ENCODE measurements at places on chromosomes 11 and 22. TPM values are rescaled to one million over a fixed set of nuclear protein-coding genes. Genes with fewer than 3 reads are reported as not detected.

OR10A2 gene
- not detected for total RNA-seq

CHST1 gene
- 1.7 TPM for total RNA-seq

MMP13 gene
- total RNA-seq, result not detected

SULT4A1 gene
- total RNA-seq, result not detected

ARHGEF17 gene
- 37.2 TPM for total RNA-seq

LRRC75B gene
- 10.1 TPM for total RNA-seq

Measured in uterine smooth muscle cell (primary cell).